ENCODE measurements at places on chromosomes 11 and 22.

DNA sequence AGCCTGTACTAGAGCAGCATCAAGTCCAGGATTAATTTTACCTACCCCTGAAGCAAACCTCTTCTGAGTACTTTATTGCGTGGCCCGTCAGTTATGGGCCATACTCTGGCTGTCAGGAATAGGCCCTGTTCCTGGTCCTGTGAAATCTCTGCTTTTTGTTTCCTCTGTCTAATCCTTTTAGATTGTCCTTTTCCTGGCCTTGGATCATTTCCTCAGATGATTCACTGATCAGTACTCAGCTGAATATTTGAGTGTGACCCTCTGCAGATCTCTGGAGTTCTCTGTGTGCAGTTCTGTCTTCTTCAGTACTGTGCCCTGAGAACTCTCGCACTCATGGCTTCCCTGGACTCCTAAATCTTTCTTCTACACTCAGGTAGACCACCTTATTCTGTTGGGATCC lies 123.5 kb downstream of the UVRAG start:
- no peak for DNase-seq

GRCh38 chr11:103202048-103202651 lies 92.9 kb downstream of the DYNC2H1 start:
- DNase-seq = peak; percentile 5

- no peak for DNase-seq
Measured at GRCh38 chr11:46513934-46514342, 79.9 kb downstream of the AMBRA1 start.

GRCh38 chr11:64591257-64592233 lies 525 bp downstream of the SLC22A12 start:
- DNase-seq = no peak

DNA sequence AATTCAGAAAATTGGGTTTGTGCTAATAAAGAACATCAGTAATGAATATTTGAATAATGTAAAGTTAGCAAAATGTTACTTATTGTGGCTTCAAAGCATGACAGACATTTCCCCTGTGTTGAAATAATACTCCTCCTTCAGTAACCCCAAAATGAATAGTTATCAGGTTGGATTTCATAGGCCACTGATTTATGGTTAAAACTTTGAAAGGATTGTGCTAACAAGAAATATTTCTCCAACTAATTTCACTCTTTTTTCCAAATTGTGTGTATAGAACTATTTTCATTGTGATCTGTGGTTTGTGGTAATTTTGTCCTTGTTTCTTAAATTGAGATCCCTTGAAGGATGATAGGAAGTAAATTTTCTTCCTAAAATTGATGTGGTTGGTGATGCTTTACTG lies 7.9 kb downstream of the DDX10 start:
- DNase-seq = no peak

GRCh38 chr11:120899720-120900119 lies 124.2 kb upstream of the TBCEL start:
- DNase-seq = no peak

DNA sequence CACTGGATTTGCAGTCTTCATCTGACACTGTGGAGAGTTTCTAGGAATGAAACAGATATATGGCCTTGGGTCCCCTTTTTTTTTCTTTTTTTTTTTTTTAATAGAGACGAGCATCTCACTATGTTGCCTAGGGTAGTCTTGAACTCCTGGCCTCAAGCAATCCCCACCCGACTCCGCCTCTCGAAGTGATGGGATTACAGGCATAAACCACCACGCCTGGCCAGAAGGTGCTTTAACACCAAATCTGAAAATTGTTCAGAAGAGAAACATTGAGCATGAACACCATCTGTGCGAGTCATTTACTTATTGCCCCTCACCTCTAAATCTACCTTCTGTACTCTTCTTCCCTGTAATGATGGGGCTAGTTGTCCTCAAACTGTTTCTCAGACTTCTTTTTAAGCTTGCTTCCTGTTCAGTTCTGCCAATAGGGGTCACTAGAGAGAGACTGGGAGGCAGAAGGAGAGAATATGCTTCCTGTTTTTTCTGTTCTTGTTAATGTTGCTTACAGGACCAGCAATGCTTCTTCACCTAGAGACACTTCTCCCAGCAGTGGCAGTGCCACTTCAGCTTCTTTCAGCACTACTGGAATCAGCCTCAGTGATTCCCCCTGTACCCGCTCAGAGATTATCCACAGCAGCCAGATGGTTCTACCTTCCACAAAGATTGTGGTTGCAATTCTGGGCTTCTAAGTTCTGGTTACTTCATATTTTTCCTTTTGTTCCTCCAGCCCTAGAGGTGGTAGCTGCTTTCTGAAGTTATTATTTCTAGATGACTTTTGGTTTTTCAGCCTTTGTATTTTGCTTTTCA lies 20.8 kb upstream of the ZBED5 start:
- DNase-seq = no peak

DNA sequence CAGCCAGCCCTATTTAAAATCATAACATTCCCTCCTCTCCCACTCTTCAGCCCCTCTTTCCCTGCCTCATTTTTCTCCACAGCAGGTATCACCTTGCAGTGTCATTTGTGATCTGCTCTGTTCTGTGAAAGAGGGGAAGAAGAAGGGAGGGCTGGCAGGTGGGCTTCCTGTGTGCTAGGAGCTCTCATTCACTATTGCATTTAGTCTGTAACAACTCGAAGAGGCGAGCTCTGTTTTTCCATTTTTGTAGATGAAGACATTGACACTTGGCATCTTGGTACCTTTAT lies 52.1 kb upstream of the CRYBB3 start:
- DNase-seq = no peak

DNA sequence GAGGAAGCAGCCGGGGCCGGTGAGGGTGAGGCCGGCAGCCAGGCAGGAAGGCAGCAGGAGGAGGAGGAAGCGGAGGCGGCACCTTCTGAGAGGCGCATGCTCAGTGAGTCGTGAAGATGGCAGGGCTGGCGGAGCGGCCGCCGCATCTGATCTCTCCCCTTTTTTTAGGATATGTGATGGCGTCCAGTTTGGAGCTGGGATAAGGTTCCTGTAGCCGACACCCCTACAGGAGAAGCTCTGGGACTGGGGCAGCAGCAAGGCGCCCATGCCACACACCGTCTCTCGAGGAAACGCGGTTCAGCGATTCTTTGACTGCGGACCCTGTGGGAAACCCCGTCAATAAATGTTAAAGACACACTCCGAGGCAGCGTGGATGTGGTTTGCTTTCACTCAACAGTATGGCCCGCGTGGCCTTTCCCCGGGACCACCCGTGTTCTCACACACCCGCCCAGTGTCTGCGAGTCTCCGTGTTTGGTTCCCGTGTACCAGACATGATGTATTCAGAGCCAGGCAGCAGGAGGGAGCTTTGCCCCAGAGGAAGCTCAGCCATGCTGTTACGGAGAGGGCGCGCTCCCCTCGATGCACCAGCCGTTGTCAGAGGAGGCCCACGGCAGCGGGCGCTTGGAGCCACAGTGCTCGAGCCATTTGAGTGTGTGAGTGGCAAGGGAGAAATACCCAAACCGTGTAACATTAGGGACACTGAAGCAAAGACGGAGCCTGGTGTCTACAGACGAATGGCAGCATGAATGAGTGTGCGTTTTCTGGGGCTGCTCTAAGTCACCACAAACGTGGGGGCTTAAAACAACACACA lies 27.7 kb upstream of the PARVB start:
- DNase-seq = no peak

DNA sequence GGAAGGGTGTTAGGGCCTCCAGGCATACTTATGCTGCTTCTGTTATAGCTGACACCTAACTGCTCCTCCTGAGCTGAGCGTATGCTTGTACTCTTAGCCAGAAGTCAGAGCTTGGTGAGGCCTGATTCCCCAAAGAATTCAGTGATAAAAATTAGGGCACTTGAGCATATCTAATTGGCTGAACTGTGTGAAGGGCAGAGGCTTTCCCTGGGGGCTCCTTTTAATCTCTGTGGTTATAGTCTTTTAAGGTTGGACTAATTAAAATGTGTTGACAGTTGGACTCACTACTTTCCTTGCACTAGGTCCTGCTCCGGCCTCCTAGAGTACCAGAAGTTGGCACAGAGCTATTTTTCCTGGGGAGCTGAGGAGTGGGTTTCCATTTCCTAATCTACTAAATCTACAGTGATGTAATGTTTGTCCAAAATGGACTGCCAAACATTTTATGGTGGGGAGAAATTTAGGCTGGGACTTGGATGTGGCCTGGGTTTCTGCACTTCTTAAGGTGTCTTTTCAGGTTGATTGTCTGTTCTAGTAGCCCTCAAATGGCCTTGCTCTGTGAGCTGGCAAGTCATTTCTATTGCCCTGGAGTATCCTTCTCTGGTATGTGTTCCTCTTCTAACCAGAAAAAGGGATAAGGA lies 18.4 kb downstream of the STIM1 start:
- no peak for DNase-seq

DNA sequence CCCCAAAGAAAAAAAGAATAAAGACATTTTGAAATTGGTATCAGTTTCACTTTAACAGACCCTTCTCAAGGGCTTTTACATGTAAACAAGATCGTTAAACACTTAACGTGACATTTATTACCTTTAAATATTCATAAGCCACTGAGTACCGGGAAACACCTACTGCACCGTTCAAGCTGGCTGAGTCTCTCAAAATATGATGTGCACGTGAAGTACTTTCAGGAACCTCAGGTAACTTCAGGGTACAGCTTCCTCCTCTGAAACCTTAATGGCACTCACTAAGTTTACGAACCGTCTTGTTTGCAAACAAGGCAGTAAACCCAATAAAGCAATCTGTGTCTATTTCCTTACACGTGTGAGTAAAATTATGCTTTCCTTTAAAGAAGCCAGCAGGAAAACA lies 105.5 kb upstream of the TENM4 start:
- no peak for DNase-seq

GRCh38 chr11:33403344-33403743 lies 146.2 kb downstream of the HIPK3 start:
- no peak for DNase-seq

DNA sequence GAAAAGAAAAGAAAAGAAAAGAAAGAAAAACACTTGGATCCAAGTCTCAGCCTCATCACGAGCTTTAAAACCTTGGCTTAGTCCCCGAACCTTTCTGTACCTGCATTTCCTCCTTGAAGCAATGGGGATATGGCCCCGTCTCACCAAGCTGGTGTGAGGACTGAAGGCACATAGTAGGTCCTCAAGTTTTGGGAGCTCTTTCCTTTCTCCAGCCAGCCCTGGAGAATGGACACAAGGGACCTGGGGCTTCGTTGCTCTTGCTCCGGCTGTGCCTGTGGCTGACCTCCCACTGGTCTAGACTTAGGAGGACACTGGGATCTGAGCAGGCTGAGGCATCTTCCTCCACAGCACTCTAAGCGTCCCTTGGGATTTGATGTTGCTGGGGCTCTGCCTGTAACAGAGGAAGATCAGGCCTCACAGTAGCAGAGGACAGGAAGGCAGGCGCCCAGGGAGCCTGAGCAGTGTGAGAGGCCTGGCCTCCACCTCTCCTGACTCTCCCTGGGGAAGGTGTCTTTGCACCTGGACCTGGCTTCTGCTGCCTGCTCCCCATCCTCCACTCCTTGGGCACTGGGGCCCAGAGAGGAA lies 32.8 kb downstream of the KCNC1 start:
- no peak for DNase-seq

DNA sequence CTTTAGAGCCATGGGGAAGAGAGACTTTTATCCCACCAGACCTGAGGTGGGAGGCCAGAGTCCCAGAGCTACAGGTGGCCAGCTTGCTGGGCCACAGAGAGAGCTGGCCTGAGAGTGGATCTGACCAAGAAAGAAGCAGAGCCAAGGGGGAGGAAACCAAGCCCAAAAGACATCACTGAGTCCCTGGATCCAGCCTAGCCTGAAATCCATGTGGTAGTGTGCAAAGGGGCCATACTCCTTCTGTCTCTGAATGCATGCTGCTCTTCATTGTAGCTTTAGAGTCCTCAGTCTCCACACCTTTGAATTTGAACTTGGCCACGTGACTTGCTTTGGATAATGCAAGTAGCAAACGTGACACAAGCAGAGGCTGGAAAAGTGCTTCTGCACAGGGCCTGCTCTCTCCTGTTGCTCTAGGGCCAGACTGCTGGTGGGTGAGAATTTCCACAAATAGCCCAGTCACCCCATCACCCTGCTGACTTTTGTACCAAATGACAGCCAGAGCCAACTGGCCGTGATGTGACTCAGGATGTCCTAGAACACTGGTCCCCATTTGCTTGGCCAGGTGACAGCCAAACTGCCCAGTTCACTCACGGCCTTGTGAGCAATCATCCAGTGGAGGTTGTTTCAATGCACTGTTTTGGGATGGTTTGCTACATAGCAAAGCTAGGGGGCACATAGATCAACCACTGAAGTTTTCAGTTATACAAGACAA lies 93.6 kb downstream of the DHCR7 start:
- no peak for DNase-seq

DNA sequence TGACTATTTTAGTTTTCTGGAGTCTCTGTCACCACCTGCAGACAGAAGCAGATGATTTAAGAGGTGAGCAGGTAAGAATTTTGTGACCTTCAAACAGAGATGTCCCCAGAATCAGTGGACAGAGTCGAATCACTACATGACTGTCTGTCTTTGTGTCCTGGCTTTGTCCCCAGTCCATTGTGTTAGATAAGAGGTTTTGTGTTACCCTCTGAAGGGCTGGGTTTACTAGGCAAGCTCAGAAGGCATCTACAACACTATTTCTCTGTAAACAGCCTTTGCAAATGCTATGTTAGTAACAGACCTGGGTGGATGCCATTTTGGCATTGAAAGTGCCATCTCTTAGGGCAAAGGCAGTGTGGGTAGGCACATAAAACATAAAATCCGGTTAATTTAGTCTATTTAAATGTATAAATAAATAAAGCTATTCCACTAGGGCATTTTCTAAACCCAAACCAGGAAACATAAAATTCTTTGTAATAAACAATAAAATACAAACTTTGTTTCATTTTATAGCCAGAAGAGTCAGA lies 40.3 kb upstream of the CADM1 start:
- no peak for DNase-seq

DNA sequence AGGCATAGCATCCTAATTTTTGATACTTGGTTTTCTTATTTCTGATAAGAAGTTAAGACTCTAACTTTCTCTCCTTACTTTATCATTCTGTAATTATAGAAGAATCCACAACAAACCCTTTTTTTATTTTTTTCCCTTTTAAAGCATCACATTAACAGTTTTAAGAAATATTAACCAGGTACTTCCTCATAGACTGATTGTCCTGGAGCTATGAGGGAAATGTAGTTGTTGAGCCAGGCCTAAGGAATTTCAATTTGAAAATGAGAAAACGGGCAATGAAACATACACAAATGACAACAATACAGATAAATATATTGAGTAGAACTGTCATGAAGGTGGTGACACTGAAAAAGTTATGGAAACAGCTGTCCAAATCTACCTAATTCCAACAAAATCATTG lies 569.0 kb downstream of the KCNA4 start:
- DNase-seq = no peak

DNA sequence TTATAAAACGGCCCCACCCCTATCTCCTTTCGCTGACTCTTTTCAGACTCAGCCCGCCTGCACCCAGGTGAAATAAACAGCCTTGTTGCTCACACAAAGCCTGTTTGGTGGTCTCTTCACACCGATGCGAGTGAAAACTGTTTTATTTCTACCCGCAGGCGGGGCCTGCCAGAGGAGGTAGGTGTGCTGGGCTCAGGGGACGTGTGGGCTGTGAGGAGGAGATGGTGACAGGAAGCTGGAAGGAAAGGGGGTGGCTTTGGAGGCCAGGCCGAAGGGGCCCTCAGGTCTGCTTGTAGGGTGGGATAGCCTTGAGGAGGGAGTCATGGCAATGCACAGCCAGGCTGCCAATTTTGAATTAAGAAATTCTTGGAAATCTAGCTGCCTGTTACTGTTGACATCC lies 21.3 kb upstream of the KRTAP5-7 start:
- DNase-seq = no peak
